ENCODE measurements at places on chromosomes 6 and 20.

GRCh38 chr20:53829255-53829723 lies 235.7 kb upstream of the ZNF217 start:
- peak; percentile 42 for DNase-seq

DNA sequence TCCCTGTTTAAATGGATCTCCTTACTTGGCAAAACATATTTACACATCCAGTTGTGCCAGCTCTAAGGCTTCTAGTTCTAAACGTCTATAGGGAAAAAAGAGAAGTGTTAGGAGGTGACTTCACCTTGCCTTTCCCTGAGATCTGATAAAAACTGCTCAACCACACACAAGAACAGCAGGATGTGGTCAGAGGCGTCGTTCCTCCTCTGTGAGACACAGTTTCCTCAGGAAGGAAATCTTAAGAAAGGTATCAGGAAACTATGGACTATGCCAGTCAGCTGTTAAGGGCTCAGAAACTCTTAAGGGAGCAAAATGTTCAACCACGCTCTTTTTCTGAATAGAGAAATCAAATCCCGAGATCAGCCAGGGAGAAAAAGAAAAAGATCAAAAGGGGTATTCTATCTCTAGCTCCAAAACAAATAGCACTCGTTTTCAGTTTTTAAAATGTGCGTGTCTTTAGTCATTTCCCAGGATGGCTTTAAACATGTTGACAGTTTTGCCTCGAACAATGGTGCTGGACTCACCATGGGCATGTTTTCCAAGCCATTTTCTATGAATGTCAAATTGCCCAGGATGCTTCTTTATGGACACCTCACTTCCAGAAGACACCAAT lies 154.5 kb downstream of the HACE1 start:
- DNase-seq = peak; percentile 88

DNA sequence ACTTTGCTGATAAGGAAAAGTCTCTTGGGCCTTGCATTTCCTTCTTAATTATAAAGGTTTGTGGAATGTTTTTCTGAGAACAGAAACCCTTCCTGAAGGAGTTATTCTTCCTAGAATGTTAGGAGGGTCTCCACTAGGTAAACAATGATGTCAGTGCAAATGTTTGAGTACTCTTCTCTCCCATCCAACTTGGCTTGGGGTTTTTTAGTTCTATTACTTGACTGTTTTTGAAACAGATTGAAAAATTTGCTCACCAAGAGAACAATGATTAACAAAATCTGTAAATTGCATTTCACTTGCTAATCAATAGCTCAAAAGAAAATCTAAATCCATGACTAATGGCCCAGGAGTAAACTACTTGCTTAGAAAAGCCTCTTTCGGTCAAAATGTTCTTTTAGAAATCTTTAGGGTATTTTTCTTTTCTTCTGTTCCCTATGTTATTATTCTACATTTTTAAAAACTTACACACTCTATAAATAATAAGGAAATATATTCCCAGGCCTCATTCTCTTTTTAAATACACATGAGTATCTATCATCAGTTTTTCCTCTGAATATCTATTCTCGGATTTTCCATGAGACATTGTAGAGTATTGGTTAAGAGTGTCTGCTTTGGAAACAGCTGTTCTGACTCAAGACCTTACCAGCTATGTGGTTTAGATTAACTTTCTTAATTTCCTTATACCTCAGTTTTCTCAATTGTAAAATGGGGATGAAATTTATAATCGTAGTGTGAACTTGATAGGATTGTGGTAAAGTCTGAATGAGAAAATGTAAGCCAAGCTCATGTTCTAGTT lies 234.2 kb upstream of the CITED2 start:
- no peak for DNase-seq

DNA sequence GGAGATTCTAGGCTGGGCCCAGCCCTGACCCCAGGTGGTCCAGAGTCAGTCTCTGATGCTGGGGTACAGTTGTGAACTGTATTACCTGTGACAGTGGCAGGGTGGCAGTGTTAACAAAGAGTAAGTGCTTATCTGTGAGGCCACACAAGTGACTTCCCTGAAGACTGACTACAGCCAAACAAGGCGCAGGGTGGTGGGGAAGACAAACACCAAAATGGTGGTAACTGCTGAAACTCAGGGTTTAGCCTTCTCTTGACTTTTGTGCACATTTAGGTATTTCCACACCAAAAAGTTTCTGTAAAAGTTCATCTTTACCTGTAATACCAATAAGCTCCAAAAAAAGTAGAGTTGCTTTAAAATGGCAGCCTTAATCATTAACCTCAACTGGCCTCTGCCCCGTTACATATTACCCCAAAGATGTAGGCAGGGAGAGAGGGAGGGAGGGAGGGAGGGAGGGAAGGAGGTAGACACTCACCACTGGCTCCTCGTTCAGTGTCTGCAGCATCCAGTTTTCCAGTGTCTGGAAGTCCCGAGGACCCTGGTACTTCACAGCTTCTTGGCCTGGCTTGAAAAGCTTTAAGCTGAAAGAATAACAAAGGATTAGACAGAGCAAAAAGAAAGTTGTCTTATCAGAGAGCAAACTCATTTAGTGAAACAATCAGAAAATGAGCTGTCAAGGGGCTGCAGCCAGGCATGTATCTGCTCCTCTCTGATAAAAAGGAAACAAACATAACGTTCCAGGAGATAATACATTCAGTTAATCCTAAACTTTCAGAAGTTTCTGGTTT lies 11.3 kb downstream of the TXNDC5 start:
- peak; percentile 88 for DNase-seq

DNA sequence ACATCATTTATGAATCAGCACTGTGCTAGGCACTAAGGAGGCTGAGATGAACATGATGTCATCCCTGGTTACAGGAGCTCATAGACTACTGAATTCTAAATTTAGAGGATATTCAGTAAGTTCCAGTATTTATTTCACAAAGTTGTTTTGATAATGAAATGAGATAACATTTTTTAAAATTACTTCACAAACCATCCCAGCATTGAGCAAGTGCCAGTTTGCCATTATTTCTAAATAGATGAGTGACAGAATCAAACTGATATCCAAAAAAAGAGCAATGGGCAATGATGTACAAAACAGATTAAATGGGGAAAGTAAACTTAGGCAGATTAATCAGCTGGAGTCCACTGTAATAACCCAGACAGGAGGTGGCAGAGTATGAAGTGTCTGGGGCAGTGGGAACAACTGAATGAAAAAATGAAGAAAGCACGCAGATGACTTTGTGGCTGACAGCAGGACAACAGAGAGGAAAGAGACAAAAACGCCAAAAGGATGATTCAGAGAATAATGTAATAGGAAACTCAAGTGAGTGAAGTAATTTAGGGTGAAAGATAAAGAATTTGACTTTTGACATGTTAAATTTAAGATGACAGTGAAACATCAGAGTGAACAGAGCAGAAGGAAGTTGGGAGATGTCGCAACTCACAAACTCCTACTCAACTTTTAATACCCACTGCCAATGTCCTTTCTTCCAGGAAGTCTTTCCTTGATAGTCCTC lies 70.2 kb downstream of the RCAN2 start:
- DNase-seq = peak; percentile 26

DNA sequence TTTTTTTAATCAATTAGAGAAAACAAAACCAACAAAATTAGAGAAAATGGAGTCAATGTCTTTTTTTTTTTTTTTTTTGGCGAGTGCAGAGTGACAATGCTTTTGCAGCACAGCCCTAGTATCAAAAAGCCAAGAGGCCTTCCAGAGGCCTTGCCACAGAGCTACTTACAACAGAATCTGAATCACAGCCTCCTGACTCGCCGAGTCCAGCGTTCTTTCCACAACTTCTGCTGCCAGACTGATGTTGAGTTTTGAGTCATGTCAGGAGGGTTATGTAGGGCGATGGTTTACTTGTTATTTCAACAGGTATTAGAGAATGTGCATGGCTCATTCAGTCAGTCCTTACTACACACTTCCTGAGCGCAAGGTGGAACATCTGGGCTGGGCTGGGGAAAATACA lies 88.6 kb downstream of the FNDC1 start:
- DNase-seq = no peak

DNA sequence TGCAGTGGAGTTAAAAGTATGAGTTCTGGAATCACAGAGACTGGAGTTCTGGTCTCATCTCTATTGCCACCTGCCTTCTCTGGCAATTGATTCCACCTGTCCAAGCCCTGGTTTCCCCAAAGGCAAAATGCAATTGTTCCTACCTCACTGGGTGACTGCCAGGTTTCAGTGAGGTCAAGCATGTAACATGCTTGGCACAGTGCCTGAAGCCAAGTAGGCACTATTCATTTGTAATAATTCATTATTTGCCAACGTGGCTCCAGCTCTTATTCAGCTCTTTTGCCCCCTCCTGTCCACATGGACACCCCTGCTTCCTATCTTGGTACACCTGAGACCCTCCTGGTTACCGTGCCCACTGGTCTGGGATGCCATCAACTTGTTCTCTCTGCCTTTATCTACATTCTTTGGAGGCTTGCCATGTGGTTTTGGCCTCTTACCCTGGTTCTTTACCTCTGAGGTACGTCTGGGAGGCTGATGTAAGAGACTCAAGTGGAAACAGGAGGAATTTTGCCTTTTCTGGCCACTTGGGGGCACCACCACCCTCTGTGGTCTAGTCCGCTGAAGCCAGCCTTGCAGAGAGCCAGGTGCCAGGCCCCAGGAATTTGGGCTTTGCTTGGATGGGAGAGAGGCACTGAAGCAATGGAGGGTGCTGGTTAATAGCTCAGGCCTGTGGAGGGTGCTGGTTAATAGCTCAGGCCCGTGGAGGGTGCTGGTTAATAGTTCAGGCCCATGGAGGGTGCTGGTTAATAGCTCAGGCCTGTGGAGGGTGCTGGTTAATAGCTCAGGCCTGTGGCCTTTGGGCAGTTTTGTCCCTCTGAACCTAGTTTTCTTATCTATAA lies 1.7 kb downstream of the KCNK15 start:
- peak; percentile 88 for DNase-seq

DNA sequence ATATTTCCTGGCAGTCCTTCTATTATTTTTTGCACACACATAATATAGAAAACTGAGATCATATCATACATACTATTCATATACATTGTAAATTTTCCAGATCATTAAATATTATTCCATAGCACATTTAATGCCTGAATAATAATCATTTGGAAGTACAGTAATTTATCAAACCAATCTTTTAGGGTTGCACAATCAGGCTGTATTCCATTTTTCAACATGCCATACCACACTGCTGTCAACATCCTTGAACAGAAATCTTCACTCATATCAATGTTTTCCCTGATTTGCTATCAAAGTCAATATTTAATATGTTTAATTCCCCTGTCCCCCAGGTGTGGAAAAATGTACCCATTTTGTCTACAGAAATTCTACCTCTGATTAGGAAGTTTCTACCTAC lies 122.7 kb upstream of the ADGRF1 start:
- no peak for DNase-seq

GRCh38 chr20:32447136-32448027 lies 89.3 kb downstream of the ASXL1 start:
- no peak for DNase-seq

- no peak for DNase-seq
Observed at GRCh38 chr6:73702444-73702843, 6.4 kb downstream of the CD109 start.

DNA sequence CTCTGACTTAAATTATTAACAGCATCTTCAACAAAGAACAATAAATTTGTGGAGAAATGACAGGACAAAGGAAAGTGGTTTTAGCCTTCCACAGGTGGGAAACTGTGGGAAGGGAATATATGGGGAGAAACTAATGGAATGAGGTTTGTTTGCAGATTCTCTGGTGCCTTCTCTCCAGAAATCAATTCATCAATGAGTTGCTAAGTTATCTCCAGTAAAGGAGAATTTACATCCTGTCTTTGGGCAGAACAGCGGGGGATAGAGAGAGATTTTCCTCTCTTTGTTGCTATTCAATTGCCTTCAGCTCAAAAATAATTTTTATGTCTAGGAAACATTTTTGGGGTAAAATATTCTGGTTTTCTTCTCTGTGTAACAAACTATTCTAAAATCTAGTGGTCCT lies 36.9 kb upstream of the LCA5 start:
- DNase-seq = no peak

DNA sequence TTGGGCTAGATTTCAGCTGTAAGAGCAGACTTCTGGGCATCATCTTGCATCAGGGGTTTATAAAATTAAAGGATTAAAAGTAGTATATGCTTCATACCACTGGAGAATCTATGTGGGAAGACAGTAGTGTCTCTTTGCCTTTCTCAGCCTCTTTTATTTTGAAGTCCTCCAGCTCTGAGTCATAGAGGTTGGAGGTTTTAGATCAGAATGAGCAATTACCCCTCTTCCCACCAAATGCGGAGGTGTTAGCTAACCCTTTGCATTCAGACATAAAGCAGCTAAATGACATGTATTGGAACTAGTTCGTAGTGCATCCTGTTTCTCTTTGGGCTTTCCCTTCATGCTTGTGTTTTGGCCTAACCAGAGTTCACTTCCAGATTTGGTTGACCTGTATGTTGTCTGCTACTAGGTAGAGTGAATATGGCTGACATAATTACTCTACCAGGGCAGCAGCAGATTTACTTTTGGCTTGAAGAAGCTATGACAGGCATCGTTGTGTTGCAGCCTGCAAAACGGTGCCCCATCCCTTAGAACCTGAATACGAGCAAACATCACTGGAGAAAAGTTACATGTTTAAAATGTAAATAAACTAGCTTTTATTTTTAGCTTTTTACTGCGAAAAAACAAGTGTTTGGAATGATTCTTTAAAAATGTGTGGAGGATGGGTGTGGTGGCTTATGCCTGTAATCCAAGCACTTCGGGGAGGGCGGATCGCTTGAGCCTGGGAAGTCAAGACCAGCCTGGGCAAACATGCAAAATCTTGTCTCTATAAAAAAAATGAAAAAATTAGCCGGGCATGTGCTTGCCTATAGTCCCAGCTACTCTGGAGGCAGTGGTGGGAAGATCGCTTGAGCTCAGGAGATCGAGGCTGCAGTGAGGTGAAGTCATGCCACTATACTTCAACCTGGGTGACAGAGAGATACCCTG lies 82.2 kb downstream of the MYO6 start:
- DNase-seq = no peak

DNA sequence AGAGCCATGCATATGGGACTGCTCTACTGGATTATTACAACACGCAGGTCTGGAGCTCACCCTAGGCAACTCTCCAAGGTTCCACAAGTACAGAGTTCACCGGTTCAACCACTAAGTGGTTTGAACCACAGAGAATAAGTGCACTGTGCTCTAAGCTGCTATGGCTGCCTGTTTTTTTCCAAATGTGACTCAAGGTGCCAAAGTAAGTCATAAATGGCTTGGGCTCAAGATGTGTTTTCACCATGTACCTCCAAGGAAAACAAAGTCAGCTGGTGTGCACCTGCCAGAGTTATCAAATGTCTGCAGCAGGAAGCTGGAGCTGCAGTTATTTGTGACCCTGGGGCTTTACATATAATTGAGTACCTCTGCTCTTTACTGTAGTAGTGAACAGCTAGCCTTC lies 76.7 kb downstream of the PREP start:
- DNase-seq = no peak

GRCh38 chr20:58569241-58570125 lies 54.3 kb upstream of the APCDD1L start:
- DNase-seq = peak; percentile 11

Data from hematopoietic multipotent progenitor cell treated with erythropoietin and hydrocortisone succinate and interleukin-3 and kit ligand, for 4 days (in vitro differentiated cells).